ENCODE measurements at places on chromosomes 1 and 21.

- DNase-seq: no peak
Observed at GRCh38 chr21:17488620-17489019, 24.2 kb upstream of the CXADR start.

DNA sequence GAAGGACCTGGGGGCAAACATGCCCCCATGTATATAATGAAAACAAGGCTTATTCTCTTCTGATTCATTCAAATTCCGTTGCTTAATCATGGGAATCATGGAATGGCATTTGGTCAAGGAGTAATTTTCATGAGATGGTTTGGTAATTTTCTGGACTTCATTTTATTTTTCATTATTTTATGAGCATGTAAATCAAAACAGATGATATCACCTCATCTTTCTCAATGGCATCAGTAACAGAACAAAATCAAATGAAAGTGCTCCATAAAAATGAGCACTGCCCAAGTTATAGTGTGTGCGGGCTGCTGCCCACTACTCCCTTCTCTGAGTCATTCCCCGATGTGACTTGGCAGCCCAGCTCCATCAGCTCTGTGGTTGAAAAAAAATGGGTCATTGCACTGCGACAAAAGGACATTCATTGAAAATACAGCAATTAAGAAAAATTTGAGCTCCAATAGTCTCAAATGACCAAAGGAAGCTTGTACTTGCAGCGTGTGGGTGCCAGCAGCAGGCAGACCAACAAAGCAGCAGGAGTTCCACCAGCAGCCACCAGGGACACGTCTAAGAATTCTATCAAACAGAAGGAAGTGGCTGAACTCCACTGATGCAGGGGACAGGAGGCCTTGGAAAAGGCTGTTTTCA, 84.3 kb upstream of the VAV3 start:
- no peak for DNase-seq

- DNase-seq: no peak
Observed at GRCh38 chr1:203340112-203340790, 10.7 kb downstream of the FMOD start.

GRCh38 chr1:108345776-108346531, 102.1 kb upstream of the NBPF4 start:
- no peak for DNase-seq

GRCh38 chr21:45607021-45607908, 36.3 kb upstream of the PCBP3 start:
- no peak for DNase-seq

All from chondrocyte (in vitro differentiated cells).